ENCODE measurements at places on chromosomes 3 and 15.

DNA sequence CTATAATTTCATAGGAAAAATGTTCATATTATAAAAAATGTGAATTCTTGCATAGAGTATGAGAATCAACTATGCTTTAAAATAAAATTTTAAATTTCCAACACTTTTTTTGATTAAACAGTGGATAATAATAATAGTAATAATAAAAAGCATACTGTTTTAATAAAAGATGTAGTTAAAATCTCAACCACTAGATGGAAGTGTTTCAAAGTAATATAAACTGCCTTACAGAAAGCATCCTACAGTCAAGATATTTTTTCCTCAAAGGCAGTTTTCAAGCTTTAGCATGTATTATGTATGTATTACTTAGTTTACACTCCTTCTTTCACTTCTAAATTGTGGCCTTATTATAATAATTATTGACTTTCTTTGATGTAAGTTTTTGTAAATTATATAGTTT, 217.5 kb downstream of the CHL1 start:
- no peak for DNase-seq

DNA sequence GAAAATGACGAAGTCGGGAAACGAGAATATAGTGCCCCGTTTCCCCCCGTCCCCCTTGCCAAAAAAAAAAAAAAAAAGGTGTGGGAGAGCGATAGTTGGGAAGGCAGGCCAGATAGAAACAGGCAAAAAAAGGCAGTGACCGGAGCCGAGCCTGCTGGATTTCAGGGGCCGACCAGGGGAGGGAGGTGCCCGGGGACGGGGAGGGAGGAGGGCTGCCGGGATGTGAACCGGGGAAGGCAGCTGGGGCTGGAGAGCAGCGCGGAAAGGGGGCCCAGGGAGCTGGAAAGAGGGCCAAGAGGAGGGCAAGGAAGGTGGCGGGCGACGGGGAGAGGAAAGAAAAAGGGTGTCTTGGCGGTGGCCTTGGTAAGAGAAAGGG, 837 bp downstream of the LRRN1 start:
- no peak for DNase-seq

- no peak for DNase-seq
Measured at GRCh38 chr15:52787123-52787503, 3.0 kb downstream of the ONECUT1 start.

DNA sequence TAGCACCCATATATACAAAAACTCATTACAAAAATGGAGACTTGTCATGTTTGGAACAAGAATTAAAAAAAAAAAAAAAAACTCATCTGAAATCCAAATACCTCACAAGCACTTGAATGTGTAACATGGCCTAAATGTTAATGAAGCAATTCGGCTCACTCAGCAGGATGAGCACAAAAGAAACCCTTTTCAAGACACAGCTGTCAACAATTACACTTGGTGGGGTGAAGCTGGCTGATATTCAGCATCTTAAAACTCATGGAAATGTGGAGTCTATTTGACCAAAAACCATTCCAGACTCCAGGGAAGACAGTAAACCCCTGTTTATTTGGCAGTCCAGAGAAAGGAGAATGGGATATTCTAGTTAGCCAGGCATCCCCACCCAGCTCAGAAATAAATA, 205.4 kb upstream of the TSC22D2 start:
- no peak for DNase-seq

GRCh38 chr3:139705631-139706030, 27.9 kb upstream of the NMNAT3 start:
- no peak for DNase-seq

DNA sequence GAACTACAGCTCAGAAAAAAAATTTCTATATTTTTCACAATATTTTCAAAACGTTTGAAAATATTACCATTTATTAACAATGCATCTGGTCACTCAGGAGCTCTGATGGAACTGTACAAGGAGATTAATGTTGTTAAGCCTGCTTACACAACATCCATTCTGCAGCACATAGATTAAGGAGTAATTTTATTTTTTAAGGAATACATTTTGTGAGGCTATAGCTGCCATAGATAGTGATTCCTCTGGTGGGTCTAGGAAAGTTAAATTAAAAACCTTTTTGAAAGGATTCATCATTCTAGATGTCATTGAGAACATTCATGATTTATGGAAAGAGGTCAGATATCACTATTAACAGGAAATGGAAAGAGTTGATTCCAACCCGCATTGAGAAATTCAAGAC, 196.9 kb downstream of the C3orf38 start:
- no peak for DNase-seq

GRCh38 chr15:61090386-61091288, 138.5 kb downstream of the RORA start:
- DNase-seq = no peak
